Activated CD4-positive, alpha-beta T cell treated with anti-CD3 and anti-CD28 coated beads, Interleukin-2, amount 10 ng/mL, durations not matched to agents 7 days and 5 days (primary cell): ENCODE measurements at places on chromosomes 12 and 14. TPM values are rescaled to one million over a fixed set of nuclear protein-coding genes. Genes with fewer than 3 reads are reported as not detected.
A peak's percentile ranks its signal among the peaks of the same experiment; 100 is the strongest.

Gene RHOJ
- total RNA-seq: not detected

Gene COCH
- total RNA-seq: 0.10 TPM

Gene KRT3
- total RNA-seq: not detected

Gene CDCA3
- total RNA-seq: 122 TPM

Gene TAS2R9
- not detected for total RNA-seq

Gene ACSS3
- total RNA-seq: not detected

Gene RAD51AP1
- total RNA-seq: 52.3 TPM

Gene CAPZA3
- not detected for total RNA-seq

DNA sequence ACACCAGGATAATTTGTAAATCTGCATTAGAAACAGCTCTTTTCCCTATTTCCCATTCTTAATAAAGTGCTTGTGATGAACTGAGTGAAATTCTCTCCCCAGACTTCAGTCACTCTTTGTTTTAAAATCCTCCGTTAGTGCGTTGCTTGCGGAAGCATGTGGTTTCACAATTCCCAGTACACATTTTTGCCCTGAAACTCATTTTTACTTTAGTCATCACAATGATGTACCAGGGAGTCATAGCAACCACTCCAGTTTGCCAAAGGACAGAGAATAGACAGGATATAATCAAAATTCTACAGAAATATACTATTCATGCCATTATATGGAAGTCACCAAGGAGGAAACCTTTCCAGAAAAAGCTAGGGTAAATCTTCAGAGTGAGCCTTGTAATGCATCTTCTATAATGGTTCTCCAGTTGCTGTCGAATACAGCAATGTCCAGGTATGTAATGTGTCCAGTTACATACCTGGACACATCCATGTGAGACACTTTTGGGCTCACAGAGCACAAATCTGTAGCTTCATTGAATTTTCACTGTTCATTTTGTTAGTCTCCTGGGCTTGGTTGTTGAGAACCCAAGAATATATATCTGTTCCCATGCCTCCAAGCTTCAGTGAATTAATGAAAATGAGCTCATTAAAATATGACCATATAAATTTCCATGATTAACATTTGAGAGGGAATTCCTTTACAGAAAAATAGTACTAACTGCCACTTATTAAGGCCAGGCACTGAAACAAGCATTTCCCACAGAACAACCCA, 57.8 kb downstream of the GPR135 start:
- no peak for DNase-seq
- no peak overlapping the region for H3K27ac ChIP-seq
- no peak overlapping the region for H3K4me3 ChIP-seq
- H3K4me1 ChIP-seq: no peaks in the 10 kb centered on the region

GRCh38 chr14:59532419-59532818, 44.2 kb downstream of the CCDC175 start:
- H3K4me3 ChIP-seq: no peak overlapping the region
- H3K4me1 ChIP-seq: no peaks in the 10 kb centered on the region

DNA sequence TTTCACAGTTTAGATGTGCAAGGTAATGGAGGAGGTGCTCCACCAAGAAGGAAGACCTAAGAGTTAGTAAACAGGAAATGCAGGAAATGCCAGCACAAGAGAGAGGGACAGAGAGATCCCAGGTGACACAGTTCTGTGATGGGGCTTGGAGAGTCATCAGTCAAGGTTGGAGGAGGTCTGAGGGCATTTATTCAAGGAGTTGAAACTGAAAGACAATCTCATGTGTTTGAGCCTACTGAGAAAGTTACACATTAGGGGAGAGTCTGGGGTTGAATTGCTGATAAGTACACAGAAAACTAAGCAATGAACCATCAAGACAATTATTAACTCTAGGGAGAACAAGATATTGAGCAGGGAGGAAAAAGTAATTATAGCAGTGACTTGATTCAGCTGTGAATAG, 138.5 kb downstream of the ANO6 start:
- DNase-seq: no peak
- H3K27ac ChIP-seq: no peak overlapping the region
- peaks cover 55% of the 10 kb centered on the region for H3K36me3 ChIP-seq
- H3K4me3 ChIP-seq: no peak overlapping the region

DNA sequence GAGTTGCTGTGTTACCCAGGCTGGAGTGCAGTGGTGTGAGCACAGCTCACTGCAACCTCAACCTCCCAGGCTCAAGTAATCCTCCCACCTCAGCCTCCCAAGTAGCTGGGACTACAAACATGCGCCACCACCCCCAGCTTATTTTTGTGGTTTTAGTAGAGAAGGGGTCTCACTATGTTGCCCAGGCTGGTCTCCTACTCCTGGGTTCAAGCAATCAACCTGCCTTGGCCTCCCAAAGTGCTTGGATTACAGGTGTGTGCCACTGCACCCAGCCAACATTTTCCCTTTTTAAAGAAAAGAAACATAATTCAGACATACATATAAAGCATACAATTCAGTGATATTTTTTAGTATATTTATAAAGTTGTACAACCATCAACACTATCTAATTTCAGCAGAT, 44.4 kb downstream of the RESF1 start:
- DNase-seq: no peak
- no peaks in the 10 kb centered on the region for H3K4me1 ChIP-seq
- H3K27me3 ChIP-seq: no peaks in the 10 kb centered on the region
- no peak overlapping the region for H3K27ac ChIP-seq
- H3K4me3 ChIP-seq: no peak overlapping the region
- peaks cover 32% of the 10 kb centered on the region for H3K36me3 ChIP-seq

- H3K4me3 ChIP-seq: no peak overlapping the region
- H3K27me3 ChIP-seq: peaks cover 2% of the 10 kb centered on the region
- DNase-seq: no peak
- H3K4me1 ChIP-seq: no peaks in the 10 kb centered on the region
- no peak overlapping the region for H3K27ac ChIP-seq
Measured at GRCh38 chr14:76101391-76102379, 50.0 kb upstream of the GPATCH2L start.

DNA sequence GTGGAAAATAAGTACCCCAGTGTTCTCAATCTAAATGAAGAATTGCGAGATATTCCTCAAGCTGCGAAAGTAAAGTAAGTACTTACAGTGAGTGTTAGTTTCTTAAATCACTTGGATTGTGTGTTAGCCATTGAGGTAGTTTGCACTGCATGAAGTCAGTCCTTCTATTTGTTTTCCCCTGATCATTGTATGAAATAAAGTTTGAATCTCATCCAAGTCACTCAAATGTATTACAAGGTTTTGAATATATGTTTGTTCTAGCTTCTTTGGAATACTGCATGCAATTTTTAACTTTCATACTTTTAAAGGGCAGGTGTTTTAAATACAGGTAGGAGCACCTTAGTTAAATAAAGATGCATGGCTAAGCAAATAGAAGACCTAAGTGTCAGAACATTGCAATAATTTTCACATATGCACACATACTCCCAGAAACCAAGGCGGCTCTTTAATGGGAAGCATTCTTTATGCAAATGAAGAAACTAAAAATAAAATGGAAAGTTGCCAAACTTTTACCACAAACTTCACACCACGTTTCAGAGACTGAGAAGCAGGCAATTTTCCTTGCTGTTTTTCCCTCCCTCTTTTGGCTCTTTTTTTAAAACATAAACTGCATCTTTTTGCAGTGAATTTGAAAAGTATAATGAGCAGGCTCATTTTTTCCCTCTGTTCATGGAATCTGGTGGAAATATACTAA, 105.6 kb downstream of the GPR135 start:
- no peak overlapping the region for H3K4me3 ChIP-seq
- H3K27me3 ChIP-seq: no peaks in the 10 kb centered on the region
- DNase-seq: no peak
- H3K27ac ChIP-seq: no peak overlapping the region
- H3K36me3 ChIP-seq: peaks cover 7% of the 10 kb centered on the region

DNA sequence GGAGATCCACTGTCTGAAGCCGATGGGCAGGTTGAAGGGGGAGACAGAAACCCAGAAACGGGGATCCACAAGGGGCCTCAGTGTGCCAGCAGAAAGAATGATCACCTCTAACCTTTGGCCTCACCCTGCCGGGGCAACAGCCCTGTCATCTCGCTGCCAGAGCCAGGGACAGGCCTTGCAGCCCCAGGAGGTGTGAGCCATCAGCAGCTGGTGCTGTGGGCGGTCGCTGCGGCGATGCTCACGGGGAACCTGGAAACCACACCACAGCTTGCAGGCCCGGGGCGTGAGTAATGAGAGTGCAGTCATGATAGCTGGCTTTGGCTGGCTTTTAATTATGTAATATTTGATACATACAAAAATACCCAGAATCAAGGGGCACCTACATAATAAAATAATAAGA, 4.7 kb upstream of the TTC7B start:
- H3K4me1 ChIP-seq: peaks cover 15% of the 10 kb centered on the region
- peak; percentile 62 for DNase-seq
- H3K27me3 ChIP-seq: peaks cover 8% of the 10 kb centered on the region
- peaks cover 9% of the 10 kb centered on the region for H3K36me3 ChIP-seq
- no peak overlapping the region for H3K27ac ChIP-seq
- H3K4me3 ChIP-seq: no peak overlapping the region

DNA sequence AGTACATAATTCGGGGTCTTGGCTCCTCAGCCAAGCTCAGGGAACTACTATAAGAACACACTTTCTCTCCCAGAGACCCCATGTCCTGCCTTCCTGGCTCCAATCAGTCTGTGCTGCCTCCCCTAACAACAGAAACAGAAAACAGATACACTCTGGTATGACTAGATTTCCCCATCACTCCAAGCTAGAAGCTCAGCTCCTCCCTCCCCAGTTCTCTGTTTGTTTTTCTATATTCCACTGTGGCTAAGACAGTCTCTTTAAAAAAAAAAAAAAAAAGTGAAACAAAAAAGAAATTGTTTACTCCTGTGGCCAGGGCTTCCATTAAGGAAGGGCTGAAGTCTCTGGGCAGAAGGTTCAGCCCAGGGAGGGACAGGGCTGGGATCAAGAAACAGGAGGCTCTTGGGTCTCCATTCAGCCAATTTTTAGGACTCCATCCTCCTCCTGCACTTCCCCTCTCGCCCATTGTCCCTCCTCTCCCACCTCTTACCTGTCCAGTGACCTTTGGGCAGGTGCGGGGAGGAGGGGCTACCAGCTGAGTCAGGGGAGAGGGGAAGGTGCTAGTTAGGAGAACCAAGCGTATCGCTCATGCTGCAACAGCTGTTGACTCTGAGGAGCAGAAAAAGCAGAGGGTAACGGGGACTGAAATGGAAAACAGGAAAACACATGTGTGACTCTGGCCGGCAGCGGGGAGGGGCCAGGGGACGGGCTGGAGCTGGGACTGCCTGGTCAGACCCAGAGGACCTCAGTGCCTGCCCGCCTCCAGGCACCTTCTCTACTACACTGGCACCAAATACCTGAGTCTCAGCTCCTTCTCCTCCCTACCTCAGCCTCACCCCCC, 4.1 kb upstream of the SLC7A7 start:
- no peak for DNase-seq
- H3K27me3 ChIP-seq: peaks cover 17% of the 10 kb centered on the region
- no peaks in the 10 kb centered on the region for H3K36me3 ChIP-seq
- peaks cover 38% of the 10 kb centered on the region for H3K4me1 ChIP-seq
- H3K4me3 ChIP-seq: no peak overlapping the region

DNA sequence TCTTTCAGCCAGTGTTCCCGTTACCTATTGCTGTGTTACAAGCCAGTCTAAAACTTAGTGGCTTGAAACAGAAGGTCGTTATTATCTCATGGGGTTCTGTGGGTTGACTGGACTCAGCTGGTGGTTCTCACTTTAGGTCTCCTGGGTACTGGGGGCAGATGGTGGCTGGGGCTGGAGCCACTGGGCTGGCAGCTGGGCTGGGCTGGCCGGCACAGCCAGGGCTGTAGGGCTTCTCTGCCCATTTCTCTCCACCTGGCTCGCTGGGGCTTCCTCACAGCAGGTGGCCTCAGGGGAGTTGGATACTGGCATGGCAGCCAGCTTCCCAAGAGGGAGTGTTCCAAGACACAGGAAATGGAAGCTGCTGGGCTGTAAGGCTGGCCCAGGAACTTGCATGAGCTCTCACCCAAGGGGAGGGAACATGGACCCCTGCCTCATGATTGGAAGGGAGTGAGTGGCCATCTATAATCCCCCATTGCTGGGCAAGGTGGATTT, 27.0 kb downstream of the TUNAR start:
- no peak overlapping the region for H3K4me3 ChIP-seq
- no peaks in the 10 kb centered on the region for H3K36me3 ChIP-seq
- peaks cover 4% of the 10 kb centered on the region for H3K27me3 ChIP-seq
- no peak overlapping the region for H3K27ac ChIP-seq
- no peak for DNase-seq
- H3K4me1 ChIP-seq: no peaks in the 10 kb centered on the region

DNA sequence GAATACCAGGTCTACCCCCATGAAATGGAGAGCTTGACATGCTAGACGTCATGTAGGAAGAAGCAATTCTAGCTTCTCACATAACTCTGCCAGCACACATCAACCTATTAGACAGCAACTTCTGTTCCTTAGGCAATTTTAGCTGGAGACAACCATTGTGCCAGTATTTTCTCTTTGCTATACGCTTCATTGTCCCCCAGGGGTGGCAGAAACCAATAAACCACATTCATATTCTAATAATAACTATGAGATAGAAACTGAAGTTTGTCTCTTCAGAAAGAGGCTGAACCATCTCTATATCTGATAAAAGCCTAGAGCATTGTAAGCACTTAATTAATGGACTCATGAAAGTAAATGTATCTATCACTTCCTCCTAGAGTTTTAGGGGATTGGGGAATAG, 278.6 kb downstream of the FOXG1 start:
- H3K36me3 ChIP-seq: no peaks in the 10 kb centered on the region
- H3K27ac ChIP-seq: no peak overlapping the region
- DNase-seq: no peak

DNA sequence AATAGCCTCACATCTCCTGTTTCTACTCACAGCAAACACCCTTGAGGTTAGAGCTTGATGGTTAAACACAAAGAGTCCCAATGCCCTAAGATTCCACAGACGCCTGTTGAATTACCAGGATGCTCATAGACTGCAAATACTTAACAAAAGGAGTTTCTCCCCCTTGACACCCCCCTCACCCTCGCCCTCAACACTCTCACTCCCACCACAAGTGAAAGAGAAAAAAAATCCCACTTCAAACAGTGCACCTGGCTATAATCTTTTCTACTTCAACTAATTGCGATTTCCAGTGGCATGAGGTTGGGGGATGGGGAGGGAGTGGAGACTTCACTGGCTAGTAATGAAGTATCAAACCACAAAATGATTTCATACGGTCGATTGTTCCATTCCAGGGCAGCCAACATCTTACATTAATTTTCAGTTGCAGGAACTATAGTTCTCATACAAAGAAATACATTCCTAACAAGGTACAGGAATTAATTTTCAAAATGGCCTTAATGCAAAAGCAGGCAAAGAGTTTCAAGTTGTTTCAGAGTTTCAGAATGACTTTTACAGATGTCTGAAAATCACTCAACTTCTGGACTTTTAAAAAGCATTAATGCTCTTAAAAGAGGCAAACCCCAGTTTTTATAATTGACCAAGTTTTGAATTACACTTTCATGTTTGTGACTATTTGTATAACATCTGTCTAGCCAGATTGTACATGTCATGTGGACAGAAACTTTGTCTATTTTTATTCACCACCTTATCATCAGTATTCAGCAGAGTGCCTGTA, 390.7 kb downstream of the C12orf75 start:
- no peak overlapping the region for H3K4me3 ChIP-seq
- H3K27ac ChIP-seq: no peak overlapping the region
- no peaks in the 10 kb centered on the region for H3K4me1 ChIP-seq
- peaks cover 6% of the 10 kb centered on the region for H3K27me3 ChIP-seq
- H3K36me3 ChIP-seq: no peaks in the 10 kb centered on the region

- H3K4me3 ChIP-seq: peak within 1 kb of the TSS; percentile 94
- peaks cover 10% of the 10 kb centered on the region for H3K4me1 ChIP-seq
- peak; percentile 66 for DNase-seq
Measured at GRCh38 chr12:95943330-95943842, at the start of gene AMDHD1. Gene AMDHD1, plus strand, starts transcription at chr12:95943331. Its CDS starts 68 bp downstream, at chr12:95943399.

GRCh38 chr12:122844366-122844971, 9.2 kb downstream of the HIP1R start:
- no peak overlapping the region for H3K4me3 ChIP-seq
- no peaks in the 10 kb centered on the region for H3K4me1 ChIP-seq
- H3K27me3 ChIP-seq: no peaks in the 10 kb centered on the region
- no peaks in the 10 kb centered on the region for H3K36me3 ChIP-seq
- H3K27ac ChIP-seq: peak overlapping the region; percentile 9
- no peak for DNase-seq
